ENCODE measurements at places on chromosomes 12 and 14.

DNA sequence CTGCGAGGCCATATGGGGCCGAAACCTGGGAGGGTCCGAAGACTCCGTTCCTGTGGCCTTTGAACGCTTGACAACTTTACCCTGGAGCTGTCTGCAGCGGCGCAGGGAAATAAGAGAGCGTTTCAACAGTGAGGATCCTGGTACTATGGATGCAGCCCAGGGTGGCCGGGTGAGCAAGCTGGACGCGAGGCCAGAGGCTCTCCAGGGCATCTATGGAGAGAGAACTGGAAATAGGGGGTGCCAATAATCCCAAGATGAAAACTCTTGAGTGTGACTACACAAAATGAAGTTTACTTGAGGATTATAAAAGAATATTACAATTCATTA is 1.1 kb upstream of the ABCC9 start:
- no peak for DNase-seq

DNA sequence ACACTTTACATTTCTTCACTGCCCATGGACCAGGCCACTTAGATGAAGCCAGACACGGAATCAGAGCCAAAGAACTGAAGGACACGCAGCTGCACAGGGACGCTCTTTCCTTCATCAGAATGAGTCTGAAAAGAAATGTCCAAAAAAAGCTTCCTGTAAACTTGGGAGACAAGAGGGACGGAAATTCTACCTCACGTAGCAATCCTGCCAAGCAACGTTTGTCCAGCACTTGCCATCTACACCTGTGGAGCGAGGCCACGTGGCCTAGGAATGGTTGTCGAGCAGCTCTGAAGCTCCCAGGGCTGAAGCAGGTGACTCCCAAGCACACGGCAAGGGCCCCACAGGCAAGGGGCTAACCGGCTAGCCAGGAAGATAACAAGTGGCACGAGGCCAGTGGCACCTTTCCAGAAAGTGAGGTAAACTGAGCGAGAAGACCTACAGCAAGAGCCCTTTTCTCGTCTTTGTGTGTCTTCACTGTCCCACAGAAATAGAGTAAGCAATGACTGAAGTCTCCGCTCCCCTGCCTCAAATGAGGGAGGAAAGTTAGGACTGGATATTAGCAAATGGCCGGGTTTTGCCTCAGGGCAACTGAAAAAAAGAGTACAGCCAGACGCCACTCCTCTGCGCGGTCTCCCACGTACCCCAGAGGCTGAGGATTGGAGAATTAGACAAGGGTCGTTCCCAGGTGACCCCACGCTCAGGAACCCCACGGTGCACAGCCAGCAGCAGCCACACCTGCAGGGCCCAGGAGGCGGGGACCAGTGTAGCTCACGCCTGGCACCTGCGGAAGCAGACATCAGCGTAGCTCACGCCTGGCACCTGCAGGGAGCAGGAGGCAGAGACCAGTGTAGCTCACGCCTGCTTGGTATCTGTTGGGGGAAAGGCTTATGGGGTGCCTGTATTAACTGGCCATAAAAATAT is 7.7 kb downstream of the ZNF605 start:
- DNase-seq = no peak

DNA sequence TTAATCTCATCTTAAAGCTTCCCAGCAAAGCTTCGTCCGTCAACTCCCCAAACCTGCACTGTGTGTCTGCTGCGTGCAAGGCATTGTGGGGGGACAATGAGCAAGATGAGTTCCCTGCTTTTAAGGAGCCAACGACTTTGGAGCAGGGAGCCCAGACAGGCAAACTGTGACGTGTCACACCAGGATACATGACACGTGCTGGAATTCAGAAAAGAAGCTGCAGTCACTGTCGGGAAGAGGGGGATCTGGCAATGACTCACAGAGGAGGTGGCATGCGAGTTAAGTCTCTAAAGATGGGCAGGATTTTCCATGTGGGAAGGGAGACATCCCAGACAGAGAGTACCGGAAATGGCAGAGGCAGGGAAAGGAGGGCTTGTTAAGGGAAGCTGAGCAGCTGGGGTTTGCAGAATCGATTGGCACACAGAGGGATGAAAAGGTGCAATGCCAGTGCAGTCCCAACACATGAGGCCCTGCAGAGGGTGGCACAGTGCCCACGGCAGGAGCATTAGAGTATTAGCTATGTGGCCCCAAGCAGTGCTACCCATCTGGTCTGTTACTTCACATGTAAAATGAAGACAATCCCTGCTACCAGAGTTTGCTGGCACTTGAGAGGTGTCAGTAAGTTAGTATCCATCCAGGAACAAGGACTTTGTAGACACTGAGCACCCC is 52.9 kb downstream of the SETD3 start:
- DNase-seq = no peak

DNA sequence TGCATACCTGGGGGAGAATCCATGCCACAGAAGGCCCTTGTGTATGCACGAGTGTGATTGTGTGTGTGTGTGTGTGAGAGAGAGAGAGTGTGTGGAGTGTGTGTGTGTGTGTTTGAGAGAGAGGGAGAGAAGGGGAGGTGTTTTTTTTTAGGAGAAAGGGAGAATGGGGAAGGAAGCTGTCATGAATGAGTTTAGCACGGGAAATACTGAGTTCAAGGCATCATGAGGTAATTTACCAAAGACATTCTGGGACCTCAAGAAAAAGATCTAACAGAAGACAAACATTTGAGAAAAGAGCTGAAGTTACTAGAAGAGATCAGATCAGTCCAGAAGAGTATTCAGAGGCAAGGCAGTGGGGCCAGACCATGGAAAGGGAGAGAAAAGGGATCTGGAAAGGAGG is 157.1 kb downstream of the TTC7B start:
- no peak for DNase-seq

- peak; percentile 77 for DNase-seq
Measured at GRCh38 chr14:76918782-76919394, 92.7 kb downstream of the LRRC74A start.

DNA sequence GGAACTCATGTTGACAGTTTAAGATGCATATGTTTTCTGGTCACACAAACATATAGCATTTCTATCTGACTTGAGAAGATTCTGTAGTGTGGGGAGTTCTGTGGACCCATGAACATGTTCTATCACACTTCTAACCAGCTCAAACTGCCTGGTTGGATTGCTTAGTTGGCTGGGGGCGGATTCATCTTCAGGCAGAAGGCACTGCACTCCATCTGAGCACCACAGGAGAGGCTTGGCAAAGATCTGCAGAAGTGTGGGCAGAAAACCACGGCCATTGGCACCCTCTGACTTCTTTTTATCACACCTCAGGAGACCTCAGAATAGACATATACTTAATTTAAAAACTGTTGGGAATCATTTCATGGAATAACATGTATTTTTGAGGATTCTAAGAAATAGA is 68.5 kb downstream of the LIN7A start:
- no peak for DNase-seq

DNA sequence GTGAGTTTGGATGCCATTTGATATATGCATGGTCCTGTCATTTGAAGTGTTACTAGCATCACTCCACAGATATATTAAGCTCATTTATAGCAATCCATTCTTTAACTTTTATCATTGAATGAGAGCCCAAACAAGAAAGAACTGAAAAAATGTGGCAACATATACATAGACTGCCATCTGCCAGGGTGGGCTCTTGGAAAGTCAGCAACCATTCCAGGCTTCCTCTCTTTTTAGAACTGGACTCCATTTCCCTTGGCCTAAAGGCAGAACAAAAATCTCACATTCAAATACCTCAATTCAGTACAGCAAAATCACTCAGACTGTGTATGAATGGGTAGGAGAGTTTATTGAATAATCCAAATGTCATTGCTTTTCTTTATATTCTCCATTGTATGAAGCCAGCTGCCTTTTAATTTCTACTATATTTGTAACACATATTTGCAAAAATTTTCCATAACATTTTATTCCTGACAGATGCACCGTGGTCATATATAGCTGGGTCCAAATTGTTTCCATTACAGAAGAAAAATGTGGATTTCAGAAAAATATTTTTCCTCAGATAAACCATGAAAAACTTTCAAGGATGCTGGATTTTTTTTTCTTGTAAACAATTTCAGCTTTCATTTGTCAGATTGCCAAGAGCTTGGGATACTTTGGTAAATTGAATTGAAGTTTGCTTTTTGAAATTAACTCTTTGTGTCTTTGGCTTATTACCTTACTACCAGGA is 1252.3 kb upstream of the SEL1L start:
- DNase-seq = no peak

GRCh38 chr12:108745641-108746040 is 14.3 kb upstream of the CORO1C start:
- no peak for DNase-seq

DNA sequence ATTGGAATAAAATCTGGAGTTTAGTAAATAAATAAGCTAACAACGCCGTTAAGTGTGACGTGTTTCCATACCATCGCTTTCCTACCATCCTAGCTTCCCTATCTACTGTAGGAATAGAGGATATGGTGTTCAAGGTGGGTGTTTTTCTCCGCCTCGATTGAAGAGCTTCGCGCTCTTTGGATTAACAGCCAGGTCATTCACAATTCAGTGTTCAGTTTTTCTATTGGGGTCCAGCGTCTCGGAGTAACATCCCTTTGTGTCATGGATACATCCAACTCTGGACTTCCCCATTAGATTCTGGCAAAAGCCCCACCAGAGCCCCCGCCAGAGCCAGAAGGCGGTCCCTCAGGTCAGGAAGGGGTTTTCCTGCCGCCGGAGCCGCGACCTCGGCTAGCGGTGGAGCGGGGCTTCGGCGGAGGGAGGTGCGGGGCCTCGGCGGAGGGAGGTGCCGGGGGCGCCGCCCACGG is 1.2 kb upstream of the SRGAP1 start:
- DNase-seq = no peak

DNA sequence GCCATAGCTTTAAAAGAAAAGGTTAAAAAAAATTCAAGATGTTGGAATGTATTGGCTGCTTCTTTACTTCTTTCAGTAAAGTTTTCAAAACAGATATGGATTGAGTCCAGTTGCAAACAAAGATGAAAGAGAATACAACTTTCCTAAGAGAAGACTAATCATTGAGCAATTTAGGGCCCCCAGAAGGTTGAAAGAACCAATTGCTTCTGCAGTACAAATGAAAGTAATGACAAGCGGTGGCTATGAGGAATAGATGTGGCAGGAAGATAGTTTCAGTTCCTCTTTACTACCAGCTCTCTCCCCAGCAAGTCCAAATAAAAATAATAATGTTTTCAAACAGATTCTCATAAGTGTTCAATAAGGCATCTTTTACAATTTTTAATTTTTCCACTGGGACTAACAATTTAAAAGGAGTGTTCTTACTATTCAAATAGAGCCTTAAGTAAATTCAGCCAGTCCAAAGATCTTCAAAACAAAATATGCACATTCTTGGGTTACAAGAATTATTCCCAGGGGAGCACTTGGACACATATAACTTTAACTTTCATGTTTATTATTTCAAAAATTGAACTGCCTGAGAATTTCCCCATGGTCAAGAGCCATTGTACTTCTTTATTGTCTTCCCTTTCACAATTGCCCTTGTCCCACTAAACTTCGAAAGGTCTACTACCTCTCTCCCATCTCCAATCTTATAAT is 62.3 kb upstream of the PPP1R12A start:
- no peak for DNase-seq

- DNase-seq = no peak
Measured at GRCh38 chr12:43151441-43151981, 400.5 kb downstream of the ADAMTS20 start.

DNA sequence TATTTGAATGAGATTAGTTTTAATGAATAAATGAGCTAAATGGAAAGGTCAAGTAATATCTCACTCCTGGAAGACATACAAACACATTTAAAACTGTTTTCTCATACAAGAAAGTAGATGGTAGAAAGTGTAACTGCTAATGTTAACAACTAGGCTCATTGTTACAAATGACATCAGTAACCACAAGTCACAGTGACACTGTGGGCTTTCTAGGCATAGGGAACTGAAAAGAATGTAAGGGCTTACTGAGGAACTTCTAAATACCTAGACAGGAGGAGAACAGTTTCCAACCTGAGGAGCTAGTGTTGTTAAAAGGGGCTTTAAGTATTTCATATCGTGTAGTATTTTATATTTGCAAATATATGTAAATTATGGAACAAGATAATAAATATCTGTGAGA is 17.5 kb upstream of the ERGIC2 start:
- DNase-seq = no peak

- no peak for DNase-seq
Measured at GRCh38 chr12:50061171-50061570, 3.8 kb downstream of the ASIC1 start.

- no peak for DNase-seq
Measured at GRCh38 chr12:118472940-118473339, 96.6 kb downstream of the SUDS3 start.

DNA sequence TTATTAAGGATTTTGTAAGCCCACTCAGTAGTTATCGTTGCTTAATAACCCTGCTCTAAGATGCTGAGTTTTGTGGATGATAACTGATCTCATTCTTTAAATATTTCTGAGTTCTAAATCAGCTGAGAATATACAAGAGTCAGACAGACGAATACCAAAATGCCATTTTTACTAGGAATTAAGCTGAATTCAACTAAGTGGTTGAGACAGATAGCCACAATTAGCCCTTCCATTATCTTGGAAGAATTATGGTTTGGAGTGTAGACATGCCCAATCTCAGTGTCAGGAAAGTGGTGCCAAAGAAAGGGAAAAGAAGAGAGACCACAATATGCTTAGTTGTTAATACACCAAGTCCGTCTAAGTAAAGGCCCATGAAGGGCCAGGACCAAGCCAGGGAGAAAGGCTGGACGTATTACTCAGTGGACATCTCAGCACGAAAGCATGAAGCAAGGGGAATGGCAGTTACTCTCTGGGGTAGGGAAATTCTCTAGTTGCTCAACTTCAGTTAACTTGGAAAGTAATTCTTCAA is 58.6 kb downstream of the KCNA5 start:
- DNase-seq = no peak

DNA sequence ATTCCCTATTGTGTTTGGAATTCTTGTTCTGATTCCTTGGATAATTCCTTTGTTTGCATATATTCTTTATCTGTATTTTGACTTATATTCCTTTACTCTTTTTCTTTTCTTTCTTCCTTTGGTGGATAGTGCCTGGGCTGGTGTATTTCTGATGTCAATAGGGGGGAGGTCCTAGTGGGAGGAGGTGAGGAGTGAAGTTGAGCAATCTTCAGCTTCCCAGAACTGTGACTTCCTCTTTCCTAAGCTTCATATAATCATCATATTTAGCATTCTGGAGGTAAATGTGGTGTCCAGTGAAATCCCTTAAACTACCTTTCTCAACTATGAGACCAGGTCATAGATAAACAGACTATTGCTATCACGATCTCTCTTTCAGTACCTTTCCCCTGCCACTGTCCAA is 29.6 kb upstream of the TBPL2 start:
- no peak for DNase-seq

DNA sequence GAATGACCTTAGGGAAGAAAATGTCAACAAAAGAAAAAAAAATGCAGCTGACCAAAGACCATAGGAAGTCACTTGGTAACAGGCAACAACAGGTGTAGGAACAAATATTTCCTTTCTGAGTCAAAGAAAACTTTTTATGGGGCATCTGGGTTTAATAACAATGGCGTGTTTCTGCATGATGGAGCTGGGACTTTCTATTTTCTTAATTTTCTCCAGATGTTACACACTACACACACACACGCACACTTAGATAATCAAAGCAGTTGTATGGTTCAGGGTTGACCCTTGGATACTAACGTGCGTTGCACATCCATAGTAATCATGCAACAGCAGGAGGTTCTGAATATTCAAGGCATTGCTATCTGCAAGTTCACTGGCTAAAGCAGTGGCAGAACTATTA is 47.9 kb upstream of the NTF3 start:
- no peak for DNase-seq

All from erythroblast (primary cell).